ENCODE measurements at places on chromosomes 2 and 18.

- DNase-seq = peak; percentile 88
These were observed 200.3 kb downstream of the PRKCE start for GRCh38 chr2:45851576-45852304.

DNA sequence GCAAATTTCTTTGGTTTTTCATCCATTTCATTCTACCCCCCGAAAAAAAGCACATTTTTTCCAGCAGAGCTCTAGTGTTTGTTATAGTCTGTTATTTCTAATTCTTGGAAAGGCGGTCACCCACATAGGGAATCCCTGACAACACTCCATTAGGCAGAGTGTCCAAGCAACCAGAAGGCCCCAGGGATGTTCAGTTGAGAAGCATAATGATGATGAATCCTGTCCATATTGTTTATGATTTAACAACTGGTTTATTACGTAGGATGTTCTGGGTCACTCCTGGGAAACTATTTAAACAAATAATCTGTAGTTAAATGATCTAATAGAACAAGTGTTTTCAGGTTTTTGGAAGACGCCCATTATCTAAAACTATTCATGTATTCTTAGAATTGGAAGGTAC is 388.7 kb downstream of the TNS1 start:
- DNase-seq = no peak

GRCh38 chr18:31736630-31737029 is 24.1 kb downstream of the SLC25A52 start:
- no peak for DNase-seq

DNA sequence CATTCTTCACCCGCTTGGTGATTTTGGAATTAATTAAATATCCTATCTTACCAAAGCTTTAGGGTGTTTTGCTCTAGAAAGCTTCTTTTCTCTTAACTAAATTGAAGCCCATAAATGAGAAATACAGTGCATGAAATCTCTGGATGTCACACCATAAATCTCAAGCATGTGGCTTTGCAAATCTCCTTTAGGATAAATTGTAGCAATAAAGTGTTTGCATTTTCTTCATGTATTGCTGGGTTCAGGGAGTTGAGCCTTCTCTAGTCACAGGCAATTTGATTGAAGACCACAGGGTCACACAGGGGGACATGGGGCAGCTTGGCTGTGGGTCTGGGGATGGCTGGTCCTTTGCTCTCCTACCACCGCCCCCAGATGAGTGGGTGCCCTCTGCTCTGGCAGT is 364.2 kb downstream of the CLIP4 start:
- no peak for DNase-seq

DNA sequence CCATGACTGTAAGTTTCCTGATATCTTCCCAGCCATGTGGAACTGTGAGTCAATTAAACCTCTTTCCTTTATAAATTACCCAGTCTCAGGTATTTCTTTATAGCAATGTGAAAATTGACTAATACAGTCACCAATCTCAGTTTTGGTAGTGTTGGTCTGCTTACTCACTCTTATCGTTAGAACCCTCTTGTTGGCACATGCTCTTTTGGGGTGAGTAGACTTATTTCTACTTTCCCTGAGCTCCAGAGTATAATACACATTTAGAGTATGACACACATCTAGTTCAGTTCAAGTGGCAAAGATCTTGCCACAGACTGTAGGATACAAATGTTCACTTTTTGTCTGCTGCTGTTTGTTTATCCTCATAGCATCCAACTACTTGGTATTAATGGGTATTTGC is 347.5 kb upstream of the CELF4 start:
- DNase-seq = no peak

DNA sequence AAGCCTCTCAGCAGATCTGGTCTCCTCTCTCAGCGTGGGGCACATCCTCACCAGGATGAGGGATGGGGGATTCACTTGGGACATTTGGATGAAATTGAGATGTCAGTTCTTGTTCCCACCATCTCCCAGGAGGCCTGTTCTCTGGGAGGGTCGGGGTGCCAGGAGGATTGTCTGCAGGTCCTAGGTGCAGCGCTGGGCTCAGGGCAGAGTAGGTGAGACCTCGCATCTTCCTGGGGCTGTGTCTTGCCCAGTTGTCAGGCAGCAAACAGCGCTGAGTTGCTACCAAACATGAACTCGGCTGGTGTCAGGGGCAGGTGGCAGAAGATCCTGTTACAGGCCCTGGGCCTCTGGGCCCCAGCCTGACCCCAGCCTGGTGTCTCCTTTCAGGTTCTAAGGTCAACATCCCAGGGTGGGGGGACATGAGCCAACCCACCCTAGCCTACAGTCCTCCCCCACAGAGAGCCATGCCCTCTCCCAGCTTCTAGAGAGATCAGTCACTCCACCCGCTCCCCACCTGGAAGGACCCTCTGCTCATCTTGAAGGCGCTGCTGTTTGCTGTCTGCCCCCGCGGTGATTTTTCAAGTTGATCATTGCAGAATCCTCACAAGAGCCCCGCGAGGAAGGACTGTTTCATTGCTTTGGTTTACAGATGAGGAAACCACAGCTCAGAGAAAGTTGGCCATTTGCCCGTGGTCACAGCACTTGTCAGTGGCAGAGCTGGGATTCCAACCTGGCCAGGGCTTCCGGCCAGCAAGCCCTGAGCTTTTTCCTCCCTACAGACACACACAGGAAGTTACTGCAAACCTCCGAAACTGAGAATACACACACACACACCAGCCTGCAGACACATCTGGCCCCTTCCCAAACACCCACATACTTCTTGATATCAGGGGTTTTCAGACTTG is 83.9 kb downstream of the STPG4 start:
- peak; percentile 93 for DNase-seq

DNA sequence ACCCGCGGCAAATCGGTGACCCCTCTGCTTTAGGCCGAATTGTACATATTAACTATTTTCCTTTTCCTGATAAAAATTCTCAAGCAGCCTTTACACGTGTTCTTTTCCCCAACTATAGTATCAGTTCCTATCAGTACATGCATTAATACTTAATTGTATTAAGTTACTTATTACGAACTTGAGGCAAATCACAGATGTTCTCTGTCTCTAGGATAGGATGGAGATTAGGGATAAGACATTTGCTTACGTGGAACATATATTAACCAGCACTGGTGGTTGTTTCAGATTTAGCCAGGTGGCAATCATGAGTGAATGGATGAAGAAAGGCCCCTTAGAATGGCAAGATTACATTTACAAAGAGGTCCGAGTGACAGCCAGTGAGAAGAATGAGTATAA is 675 bp downstream of the GEMIN6 start:
- no peak for DNase-seq

DNA sequence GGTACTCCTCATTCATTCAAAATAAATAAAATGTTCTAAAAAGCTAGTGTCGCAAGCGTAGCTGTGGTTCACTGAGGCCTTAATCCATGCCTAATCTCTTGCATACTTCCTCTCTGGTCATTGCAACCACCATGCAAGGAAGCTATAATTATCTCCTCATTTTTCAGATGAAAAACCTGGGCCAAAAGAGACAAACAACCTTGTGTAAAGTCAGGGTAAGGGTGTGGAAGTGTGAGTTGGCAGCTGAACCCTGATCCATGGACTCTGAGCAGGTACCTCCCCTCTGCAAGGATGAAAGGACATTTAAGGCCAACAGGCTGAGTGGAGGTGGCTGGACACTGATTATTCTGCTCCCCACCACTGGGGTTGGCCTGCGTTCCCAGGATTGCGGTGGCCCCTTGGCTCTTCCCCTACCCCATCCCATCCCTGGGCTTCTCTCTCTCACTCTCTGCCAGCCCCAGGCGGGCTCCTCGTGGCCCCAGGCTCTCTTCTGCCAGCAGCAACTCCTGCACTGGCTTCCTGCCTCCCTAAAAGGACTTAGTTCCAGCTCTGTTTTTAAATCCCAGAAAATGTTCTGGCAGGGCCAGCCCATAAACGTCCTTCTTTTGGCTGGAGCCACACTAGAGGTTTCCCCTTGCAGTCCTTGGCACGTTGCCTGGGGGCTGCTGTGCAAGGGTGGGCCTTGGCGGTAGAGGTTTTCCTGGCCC is 72.0 kb upstream of the AFF3 start:
- DNase-seq = no peak

- DNase-seq = no peak
These were observed 164.7 kb downstream of the PHLPP1 start for GRCh38 chr18:62880034-62880433.

- DNase-seq = peak; percentile 44
These were observed 117.3 kb upstream of the ZFP36L2 start for GRCh38 chr2:43343573-43344304.

- peak; percentile 94 for DNase-seq
These were observed 125.9 kb downstream of the ANTXR1 start for GRCh38 chr2:69138793-69139459.

DNA sequence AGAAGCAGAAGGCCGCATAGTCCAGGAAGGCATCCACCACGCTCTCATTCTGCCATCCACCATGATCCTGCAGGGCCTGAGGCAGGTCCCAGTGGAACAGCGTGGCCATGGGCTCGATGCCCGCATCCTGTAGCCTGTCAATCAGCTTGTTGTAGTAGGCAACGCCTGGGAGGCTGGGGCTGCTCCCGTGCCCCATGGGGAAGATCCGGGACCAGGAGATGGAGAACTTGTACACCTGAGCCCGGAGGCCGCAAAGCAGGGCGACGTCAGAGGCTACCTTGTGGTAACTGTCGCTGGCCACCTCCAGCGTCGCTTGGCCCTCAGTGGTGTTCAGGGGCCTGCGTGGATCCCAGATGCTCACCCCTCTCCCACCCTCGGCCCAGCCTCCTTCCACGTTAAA is 19.5 kb downstream of the LCT start:
- no peak for DNase-seq

DNA sequence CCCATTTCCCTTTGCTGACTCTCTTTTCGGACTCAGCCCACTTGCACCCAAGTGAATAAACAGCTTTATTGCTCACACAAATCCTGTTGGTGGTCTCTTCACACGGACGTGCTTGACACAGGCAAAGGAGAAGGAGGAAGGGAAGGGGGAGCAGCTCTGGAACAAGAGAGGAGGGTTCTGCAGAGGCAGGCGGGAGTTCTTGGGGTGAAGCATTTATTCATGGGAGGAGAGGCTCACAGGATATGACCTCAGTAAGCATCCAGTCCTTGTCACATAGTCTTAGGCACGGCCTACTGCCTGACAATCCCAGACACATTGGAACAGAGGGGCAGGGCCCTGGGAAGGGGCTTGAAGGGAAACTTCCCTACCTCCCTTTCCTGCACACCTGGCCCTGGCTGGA is 171.7 kb upstream of the HS6ST1 start:
- no peak for DNase-seq

DNA sequence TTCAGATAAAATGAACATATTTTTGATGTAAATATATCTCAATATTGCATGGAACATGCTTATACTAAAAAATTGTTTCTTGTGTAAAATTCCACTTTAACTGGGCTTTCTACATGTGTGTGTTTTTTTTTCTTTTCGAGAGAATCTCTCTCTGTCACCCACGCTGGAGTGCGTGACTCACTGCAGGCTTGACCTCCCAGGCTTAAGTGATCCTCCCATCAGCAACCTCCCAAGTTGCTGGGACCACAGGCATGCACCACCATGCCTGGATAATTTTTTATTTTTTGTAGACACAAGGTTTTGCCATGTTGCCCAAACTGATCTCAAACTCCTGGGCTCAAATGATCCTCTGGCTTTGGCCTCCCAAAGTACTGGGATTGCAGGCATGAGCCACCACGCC is 254.6 kb downstream of the LOXHD1 start:
- DNase-seq = peak; percentile 24

DNA sequence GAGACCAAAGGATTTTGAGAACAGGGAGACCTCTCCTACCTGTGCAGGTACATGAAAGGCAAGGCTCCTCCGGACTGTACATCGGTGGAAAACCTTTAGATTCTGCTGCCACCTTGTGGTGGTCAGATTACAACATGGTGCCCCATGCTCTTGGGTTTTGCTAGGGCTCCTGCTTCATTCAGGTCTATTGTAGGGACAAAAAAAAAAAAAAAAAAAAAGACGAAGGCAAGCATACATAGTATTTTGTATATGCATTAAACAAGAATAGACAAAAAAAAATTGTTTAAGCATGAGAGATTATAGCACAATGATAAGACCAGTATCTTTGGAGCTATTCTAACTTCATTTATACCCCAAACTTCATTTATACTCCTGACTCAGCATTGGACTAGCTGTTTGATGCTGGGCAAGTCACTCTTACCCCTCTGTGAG is 27.4 kb upstream of the SPR start:
- peak; percentile 69 for DNase-seq

- DNase-seq = no peak
These were observed 338.2 kb upstream of the MYT1L start for GRCh38 chr2:2669316-2669715.

- DNase-seq = no peak
These were observed 17.9 kb upstream of the MIB1 start for GRCh38 chr18:21722687-21723086.

DNA sequence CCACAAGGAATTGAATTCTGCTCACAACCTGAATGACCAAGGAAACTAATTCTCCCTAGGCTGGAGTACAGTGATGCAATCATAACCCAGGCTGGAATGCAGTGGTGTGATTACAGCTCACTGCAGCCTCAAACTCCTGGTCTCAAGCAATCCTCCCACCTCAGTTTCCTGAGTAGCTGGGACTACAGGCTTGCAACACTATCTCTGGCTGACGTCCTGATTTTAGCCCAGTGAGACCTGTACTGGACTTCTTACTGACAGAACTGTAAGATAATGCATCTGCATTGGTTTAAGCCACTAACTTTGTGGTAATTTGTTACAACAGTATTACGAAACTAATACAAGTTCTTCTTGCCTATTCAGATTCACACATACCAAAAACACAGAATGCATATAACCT is 9.5 kb upstream of the KDSR start:
- peak; percentile 20 for DNase-seq

Data from ELR (cell line).